ENCODE measurements at places on chromosomes 12 and 14.

DNA sequence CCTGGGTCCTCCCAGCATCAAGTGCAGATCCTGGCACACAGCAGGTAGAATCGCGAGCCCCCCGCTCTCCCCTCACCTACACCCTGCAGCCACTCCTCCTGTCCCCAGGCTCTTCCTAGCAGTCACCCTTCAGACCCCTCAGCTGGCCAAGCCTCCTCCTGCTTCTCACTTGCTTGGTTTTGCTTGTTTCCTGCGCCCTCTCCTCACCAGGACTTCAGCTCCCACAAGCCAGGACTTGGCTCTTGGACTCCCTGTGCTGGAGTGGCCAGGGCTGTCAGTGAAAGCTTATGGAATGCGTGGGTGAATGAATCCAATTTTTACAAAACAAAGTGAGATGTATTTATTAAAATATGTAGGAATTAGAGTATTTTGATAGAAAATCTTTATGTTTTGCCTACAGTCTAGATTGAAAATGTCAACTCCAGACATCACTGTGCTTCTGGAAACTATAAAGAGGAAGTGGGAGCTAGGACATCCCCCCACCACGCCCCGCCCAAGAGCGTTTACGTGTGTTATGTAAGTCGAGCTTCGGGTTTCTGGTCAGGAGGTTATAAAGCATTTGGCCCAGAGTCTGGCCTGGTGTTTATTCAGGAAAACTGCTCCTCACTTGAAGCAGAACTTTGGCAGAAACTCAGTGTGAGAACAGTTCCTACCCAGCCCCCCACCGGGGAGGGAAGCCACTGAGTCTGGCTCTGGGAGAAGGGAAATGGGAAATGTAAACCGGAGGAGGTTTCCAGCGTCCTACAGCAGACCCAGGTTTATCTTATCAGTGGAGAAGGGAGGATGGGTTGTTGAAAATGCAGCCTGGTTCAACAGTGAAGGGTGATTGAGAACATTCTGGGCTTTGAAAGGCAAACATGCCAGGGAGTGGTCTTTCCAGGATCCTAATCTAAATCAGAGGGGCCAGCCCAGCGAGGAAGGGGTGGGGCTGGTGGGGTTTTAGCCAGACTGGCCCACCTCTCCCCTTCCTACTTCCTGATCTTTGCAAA lies 8.8 kb downstream of the ALDH2 start:
- peak; percentile 94 for DNase-seq

GRCh38 chr12:43444940-43445564 lies 107.0 kb downstream of the ADAMTS20 start:
- peak; percentile 46 for DNase-seq

DNA sequence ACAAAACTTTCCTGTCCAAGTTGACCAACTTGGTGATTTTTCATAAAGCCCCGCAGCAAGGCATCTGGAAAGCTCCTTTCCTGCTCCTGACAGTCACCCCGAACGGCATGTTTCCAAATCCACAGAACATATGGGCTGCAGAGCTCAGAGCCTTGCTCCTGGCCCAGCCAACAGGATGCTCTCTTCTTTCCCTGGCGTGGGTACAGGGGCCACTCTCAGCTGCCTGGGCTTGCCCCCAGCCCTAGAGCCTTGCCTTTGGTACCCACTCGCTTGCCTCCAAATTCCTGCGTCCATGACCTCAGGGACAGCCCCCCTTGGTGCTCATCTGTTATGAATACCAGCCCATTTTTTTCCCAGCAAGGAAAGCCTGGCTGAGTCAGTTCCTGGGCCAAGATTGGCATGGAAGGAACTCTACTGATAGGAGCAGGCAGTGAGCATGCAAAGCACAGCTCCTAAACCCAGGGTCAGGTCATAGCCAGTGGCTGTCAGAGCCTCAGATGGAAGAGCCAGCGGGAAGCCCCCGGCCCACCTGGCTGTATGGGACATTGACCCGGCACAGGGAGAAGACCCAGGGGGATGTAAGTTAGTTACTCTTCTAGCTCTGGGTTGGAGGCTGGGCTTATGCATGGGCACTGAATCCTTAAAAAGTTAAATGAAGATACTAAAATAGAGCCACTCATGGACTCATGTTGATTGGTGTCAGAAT lies 105.3 kb upstream of the RTL1 start:
- DNase-seq: no peak

GRCh38 chr12:126112141-126112540 lies 1046.9 kb downstream of the AACS start:
- DNase-seq: no peak

DNA sequence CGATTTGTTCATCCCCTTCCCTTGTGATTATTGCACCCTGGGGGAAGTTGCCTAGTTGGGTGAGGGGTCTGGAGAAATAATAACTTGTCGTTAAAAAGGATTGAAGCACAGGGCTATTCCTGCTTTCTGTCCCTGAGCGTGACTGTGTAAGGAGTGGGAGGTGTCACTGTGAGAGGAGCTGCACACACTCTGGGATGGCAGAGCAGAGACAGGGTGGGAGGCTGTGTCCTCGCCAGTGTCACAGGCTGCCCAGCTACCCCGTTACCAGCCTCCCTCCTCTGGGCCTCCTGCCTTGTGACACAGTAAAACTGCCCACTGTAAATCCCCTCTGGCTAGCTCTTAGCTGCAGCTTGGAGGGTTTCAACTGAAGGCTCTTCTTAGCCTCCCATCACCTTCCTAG lies 460.6 kb downstream of the AACS start:
- DNase-seq: no peak
